ENCODE measurements at places on chromosomes 4 and X.

- DNase-seq = no peak
These were observed 505.0 kb downstream of the BCOR start for GRCh38 chrX:39592776-39593175.

- no peak for DNase-seq
These were observed 73.9 kb downstream of the ACOX3 start for GRCh38 chr4:8366601-8367000.

DNA sequence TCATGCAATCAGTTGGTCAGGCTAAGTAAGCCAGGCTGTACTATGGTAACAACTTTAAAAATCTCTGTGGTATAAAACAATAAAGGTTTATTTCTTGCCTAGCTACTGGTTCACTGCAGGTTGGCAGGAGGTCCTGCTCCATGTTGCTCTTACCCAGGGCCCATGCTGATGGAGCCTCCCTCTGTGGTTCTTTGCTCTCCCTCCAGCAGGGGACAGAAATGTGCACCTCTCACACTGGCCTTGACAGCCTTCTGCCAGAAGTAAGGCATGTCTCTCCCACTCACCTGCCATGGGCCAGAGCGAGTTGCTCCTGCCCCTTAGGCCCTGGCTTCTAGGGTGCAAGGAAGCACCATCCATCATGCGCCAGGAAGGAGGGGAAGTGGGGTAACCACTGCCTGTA, 31.1 kb downstream of the CLDN22 start:
- DNase-seq = no peak

DNA sequence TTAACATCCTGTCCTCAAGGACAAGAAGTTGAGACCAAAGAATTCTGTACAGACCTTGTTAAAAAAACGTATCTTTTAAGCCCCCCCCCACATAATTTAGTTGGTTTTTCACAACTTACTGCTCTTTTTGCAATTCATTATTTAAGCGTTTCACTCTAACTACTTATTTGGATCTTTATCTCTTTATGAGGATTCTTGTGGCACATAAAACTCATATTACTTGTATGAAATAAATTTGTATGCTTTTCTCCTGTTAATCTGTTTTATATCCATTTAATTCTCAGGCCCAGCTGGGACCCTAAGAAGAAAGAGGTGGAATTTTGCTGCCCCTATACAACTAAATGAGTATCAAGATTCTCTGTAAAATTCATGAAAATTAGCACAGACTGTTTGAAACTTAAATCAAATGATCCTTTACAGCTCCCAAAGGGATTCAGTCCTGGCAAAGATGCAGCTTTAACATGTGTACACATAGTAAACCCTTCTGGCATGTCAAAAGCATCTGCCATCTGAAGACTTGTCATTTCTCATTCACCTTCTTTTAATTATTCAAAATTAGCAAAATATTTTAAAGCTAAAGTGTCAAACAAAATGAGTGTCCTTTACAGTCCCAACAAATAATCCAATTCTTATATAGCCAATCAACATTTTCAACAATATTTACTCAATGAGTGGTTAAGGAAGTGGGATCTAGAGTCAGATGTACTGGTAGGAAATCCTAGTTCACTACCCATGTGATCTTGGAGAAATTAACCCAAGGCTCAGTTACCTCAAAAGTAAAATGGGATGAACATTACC, 17.7 kb downstream of the ARAP2 start:
- DNase-seq = no peak

GRCh38 chrX:101550362-101550750, at the start of gene ARMCX1:
TSS of gene ARMCX1 (plus strand) at chrX:101550547. CDS start at chrX:101552931, 2,384 bp downstream.
- DNase-seq = peak; percentile 45

GRCh38 chr4:145782756-145783155, 102.8 kb downstream of the C4orf51 start:
- DNase-seq = no peak

DNA sequence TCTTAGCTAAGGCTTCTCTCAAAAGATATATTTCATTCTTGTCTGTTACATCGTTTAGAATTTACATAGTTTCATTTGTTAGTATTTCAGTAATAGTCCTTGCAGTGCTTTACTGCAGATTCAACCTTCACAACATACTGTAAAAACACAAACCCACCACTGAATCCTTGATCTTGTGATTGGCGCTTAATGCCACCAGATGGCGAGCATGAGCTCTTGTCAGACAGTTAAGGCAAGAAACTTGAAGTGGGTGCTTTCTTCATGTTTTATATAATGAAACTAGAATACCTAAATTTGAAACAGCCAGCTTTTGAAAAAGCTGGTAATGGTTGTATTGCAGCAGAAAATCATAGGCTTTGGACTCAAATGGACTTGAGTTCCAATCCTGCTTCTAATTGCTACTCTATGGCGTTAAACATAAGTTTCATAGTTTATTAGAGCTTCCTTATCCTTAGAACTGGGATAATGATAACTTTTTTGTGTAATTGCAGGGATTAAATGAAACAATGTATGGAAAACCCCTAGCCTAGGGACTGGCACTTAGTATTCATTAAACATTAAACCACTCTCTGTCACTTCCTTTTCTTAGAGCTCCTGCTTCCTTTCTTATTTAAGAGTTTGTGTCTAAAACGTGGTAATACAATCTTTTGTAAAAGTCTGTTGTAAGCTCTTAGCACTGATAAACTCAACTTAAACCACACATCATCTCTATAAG, 95.1 kb downstream of the USP9X start:
- DNase-seq = peak; percentile 28

DNA sequence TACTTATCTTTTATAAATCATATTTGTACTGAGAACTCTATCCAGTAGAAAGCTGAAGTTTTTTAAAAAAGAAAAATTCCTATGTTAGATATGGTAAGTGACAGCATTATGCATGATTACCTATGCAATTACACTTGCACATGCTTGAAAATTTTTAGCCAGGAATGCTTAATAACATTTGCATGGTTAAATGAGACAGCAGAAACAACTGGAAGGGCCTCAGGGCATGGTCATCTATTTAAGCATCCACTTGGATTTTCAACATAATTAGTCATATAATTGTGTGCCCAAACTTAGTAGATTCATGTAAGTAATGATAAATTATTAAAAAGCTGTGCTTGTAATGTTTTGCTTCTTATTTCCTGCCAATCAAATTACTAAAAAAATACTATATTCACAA, 151.9 kb downstream of the TTC29 start:
- DNase-seq = no peak

Measured in endothelial cell (in vitro differentiated cells).